ENCODE measurements at places on chromosomes 4 and X.

DNA sequence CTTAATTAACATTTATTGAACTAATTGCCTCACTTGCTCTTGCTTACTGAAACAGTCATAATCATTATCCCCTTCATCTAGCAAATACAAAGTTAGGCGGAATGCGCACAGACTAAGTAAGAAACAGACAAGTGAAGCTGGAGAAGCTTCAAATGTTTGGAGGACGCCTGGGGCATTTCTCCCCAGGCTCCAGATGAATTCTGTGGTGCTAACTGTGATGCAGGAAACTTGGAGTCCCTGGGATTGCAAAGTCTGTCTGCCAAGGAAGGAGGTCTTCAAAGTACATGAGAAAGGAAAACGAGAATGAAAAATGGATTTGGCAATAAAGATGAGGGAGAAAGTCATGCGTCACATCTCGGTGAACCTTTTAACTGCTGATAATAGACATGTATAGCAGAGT lies 23.6 kb upstream of the MFAP3L start:
- DNase-seq: no peak

DNA sequence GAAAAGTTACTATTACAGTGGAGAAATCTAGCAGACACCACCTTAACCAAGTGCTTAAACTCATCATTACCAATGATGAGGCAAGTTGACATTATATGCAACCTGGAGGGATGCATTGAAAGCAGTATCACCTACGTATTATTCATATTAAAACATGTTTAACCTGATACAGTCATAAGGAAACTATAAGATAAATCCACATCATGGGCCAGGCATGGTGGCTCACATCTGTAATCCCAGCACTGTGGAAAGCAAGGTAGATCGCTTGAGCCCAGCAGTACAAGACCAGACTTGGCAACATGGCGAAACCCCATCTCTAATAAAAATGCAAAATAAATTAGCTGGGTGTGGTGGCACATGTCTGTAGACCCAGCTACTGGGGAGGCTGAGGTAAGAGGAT lies 22.3 kb upstream of the INTU start:
- DNase-seq: no peak

DNA sequence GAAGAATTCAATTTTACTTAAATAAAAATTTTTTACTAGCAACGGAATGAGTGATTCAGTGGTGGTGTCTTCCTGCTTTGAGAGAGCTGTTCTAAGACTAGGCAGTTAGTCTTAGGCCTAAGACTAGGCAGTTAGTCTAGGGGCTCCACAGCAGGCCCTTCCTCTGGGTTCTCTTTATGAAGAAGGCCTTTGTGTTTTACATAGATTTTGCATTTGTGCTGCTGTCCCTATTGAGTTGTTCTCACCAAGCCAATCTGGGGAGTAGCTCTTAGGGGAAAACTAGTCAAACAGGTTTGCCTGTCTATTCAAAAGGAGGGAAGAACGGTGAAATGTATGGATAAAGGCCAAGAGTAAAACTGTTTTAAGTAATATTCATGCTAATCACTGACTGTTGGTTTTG lies 7.6 kb downstream of the UGT8 start:
- no peak for DNase-seq

DNA sequence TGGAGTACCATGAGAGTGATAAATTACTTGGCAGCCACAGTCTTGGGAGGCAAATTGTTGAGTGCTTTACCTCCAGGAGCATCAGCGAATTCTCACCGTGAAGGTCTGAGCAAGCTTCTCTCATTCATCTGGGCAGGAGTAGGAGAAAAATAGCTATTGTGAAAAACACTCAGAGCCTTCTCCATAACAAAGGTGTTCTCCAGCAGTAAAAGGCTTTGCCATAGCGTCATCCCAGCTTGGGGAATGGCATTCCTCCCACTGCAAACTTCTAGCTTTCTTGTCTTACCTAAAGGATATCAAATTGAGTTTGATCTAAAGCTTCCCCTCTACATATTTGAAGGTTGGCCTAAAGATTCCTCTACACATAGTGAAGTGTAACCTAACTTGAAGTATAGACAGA lies 29.8 kb upstream of the MAGEA11 start:
- DNase-seq: no peak

DNA sequence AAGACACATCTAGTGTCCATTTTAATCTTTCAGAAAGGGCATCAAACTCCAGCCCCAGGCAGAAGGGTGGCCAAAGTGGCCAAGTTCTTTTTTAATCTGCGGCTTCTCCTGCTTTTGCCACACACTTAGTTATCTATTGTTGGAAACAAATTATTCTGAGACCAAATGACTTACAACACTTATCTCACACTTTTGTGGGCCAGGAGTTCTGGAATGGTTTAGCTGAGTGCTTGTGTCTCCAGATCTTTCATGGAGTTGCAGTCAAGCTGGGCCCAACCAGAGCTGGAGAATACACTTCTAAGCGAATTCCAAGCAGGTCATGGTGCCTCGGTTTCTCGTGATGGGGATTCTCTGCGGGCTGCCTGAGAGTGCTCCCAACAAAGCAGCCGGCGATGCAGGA lies 4.0 kb downstream of the TXK start:
- no peak for DNase-seq

- no peak for DNase-seq
These were observed 90.1 kb downstream of the ANAPC4 start for GRCh38 chr4:25466966-25467697.

GRCh38 chrX:14420841-14421240 lies 108.5 kb upstream of the GLRA2 start:
- DNase-seq: no peak

DNA sequence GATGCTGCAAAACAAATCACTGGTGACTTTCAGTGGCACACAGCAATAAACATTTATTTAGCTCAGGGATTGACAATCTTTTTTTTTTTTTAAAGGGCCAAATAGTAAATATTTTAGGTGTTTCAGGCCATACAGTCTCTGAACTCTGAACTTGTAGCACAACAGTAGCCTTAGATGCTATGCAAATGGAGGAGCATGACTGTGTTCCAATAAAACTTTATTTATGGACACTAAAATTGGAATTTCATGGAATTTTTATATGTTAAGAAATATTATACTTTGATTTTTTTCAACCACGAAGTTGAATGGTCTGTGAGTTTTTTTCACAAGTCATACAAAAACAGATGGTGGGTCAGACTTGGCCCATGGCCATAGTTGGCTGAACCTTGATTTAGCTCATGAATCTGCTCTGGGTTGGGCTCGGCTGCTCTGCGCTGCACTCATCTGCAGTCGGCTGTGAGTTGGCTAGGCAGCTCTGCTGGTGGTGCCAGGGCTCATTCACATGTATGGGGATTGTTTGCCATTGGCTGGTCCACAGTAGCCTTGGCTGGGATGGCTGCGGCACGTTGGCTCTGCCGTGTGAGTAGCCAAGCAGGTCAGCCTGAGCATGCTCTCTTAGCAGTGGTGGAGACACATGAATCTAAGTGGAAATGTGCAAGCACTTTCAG lies 231.7 kb upstream of the PGRMC2 start:
- no peak for DNase-seq

GRCh38 chrX:6291444-6291843 lies 62.8 kb upstream of the NLGN4X start:
- DNase-seq: no peak

- no peak for DNase-seq
These were observed 316.7 kb upstream of the SLC7A11 start for GRCh38 chr4:138558886-138559285.

DNA sequence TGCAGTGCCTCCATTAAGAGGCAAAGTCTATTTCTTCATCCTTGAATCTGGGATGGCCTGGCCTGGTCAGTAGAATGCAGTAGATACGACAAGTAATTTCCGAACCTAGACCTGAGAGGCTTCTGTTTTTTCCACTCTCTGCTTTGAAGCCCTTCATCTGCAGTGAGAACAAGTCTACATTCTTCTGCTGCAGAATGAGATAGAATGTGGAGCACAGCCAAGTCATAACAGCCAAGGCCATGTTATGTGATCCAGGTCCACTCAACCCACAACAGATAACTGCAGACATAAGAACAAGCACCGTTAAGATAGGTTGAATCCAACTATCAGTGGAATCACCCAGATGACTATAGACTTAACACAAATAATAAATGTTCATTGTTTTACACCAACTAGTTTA lies 1297.7 kb downstream of the C4orf33 start:
- DNase-seq: no peak

GRCh38 chrX:29903360-29903759 lies 312.0 kb upstream of the MAGEB2 start:
- DNase-seq: no peak

- DNase-seq: no peak
These were observed 521.5 kb downstream of the GRID2 start for GRCh38 chr4:92825256-92825655.

DNA sequence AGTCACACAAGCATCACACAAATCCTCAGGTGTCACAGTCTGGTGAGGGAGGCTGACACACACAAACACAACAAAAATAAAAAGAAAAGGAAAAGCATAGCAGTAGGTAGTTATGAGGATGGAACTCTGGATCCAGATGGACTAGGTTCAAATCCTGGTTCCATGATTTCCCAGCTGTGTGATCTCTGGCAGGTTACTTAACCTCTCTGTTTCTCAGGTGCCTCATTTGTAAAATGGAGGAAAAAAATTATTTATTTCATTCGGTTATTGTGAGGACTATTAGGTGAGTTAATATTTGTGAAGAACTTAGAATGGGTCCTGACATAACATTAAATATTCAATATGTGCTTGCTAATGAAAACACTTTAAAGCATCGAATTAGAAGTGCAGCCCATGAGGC lies 19.8 kb downstream of the GAGE1 start:
- no peak for DNase-seq

GRCh38 chr4:169758401-169758962 lies 738 bp upstream of the HPF1 start:
- no peak for DNase-seq

DNA sequence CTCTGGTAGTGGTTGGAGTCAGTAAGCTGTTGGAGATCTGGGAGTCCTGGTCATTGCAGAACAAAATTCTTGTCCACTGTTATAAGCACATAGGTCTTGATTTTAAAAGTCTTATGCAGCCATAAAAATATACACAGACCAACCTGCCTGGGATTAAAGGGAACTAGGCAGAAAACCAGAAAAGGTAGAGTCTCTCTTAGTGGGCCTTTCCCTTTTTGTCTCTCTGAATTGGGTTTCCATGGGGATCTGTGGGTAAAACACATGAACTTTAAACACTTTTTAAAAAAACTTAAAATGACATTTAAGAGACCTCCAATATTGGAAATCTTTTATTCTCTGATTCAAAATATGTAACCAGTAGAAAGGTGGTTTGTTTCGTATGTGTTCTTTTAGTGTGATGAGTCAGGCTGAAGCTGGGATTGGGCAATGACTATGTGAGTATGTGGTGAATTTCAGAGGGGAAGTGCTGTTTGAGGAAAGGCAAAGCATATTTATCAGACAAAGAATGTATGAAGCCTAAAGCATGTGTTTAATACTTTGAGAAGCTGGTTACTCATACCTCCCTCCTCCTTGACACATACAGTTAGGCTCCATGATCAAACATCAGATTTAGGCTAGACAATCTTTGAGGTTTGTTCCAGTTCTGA lies 29.6 kb downstream of the SLC16A2 start:
- DNase-seq: no peak

- DNase-seq: no peak
These were observed 3.3 kb downstream of the PCDH10 start for GRCh38 chr4:133152330-133152821.
